Subcutaneous preadipocyte (primary cell): ENCODE measurements at places on chromosomes 6 and 20. TPM values are rescaled to one million over a fixed set of nuclear protein-coding genes. Genes with fewer than 3 reads are reported as not detected.

HLA-DPA1 gene
- total RNA-seq, result 3.1 and 7.0 TPM in 2 replicates

PHACTR2 gene
- 40.9 and 44.8 TPM in 2 replicates for total RNA-seq

C2 gene
- 0.59 and 2.9 TPM in 2 replicates for total RNA-seq

GPANK1 gene
- total RNA-seq, result 24.3 and 26.4 TPM in 2 replicates

RBBP8NL gene
- not detected in 2 replicates for total RNA-seq

RIN2 gene
- total RNA-seq, result 30.1 and 32.1 TPM in 2 replicates

RIPPLY2 gene
- under 0.01 and 1.4 TPM in 2 replicates for total RNA-seq

MRPL18 gene
- 79.0 and 88.4 TPM in 2 replicates for total RNA-seq

PROKR2 gene
- total RNA-seq, result not detected in 2 replicates

NRSN1 gene
- total RNA-seq, result not detected in 2 replicates

GSS gene
- total RNA-seq, result 64.7 and 74.1 TPM in 2 replicates

EYS gene
- total RNA-seq, result under 0.01 and 0.39 TPM in 2 replicates

SLC35D3 gene
- total RNA-seq, result not detected in 2 replicates

RSPH4A gene
- total RNA-seq, result under 0.01 and 0.20 TPM in 2 replicates

RNF144B gene
- 0.37 and 0.78 TPM in 2 replicates for total RNA-seq

ADGRF4 gene
- total RNA-seq, result not detected in 2 replicates

ZBTB9 gene
- 4.0 and 6.1 TPM in 2 replicates for total RNA-seq

GJA1 gene
- 71.7 and 82.3 TPM in 2 replicates for total RNA-seq

C6orf163 gene
- 2.7 and 2.9 TPM in 2 replicates for total RNA-seq

ASIP gene
- total RNA-seq, result not detected in 2 replicates

OR2J3 gene
- total RNA-seq, result not detected in 2 replicates

FERMT1 gene
- total RNA-seq, result 17.2 and 17.3 TPM in 2 replicates

JPH2 gene
- total RNA-seq, result under 0.01 and 0.20 TPM in 2 replicates

SLCO4A1 gene
- 0.73 and 7.2 TPM in 2 replicates for total RNA-seq

SLC22A16 gene
- total RNA-seq, result not detected in 2 replicates

CTCFL gene
- total RNA-seq, result not detected in 2 replicates

LAMP5 gene
- under 0.01 TPM in 1 of 2 replicates, not detected in the other for total RNA-seq

RHAG gene
- not detected in 2 replicates for total RNA-seq

CST4 gene
- total RNA-seq, result not detected in 2 replicates

OR2H2 gene
- total RNA-seq, result not detected in 2 replicates

SLC13A3 gene
- total RNA-seq, result 2.5 and 4.4 TPM in 2 replicates

GPSM3 gene
- total RNA-seq, result 1.1 and 1.4 TPM in 2 replicates

MYLK2 gene
- 0.37 and 0.39 TPM in 2 replicates for total RNA-seq

HDGFL1 gene
- not detected in 2 replicates for total RNA-seq

SERPINB1 gene
- 14.1 and 22.4 TPM in 2 replicates for total RNA-seq

TSHZ2 gene
- 6.8 and 9.6 TPM in 2 replicates for total RNA-seq

ROS1 gene
- 0.37 and 0.39 TPM in 2 replicates for total RNA-seq

C6orf58 gene
- total RNA-seq, result 0.20 TPM in 1 of 2 replicates, not detected in the other

MUC21 gene
- total RNA-seq, result not detected in 2 replicates

MMP24 gene
- total RNA-seq, result under 0.01 TPM in 2 replicates

TRIM31 gene
- total RNA-seq, result not detected in 2 replicates

GMPR gene
- 1.8 and 2.7 TPM in 2 replicates for total RNA-seq

C20orf141 gene
- 0.37 TPM in 1 of 2 replicates, not detected in the other for total RNA-seq

SNPH gene
- 5.5 and 6.3 TPM in 2 replicates for total RNA-seq

CST3 gene
- total RNA-seq, result 192 and 315 TPM in 2 replicates

RAET1L gene
- total RNA-seq, result not detected in 2 replicates

SMIM29 gene
- total RNA-seq, result 50.2 and 58.4 TPM in 2 replicates

GHRH gene
- not detected in 2 replicates for total RNA-seq

SSTR4 gene
- total RNA-seq, result not detected in 2 replicates

MYLK4 gene
- total RNA-seq, result 0.39 and 0.73 TPM in 2 replicates

PERP gene
- total RNA-seq, result 20.9 and 21.1 TPM in 2 replicates

ZFP64 gene
- total RNA-seq, result 8.8 and 11.9 TPM in 2 replicates

ZBTB46 gene
- total RNA-seq, result under 0.01 and 0.98 TPM in 2 replicates

OR12D3 gene
- not detected in 2 replicates for total RNA-seq

METTL24 gene
- not detected in 2 replicates for total RNA-seq
